Choroid plexus epithelial cell (primary cell): ENCODE measurements at places on chromosomes 3 and 15.

DNA sequence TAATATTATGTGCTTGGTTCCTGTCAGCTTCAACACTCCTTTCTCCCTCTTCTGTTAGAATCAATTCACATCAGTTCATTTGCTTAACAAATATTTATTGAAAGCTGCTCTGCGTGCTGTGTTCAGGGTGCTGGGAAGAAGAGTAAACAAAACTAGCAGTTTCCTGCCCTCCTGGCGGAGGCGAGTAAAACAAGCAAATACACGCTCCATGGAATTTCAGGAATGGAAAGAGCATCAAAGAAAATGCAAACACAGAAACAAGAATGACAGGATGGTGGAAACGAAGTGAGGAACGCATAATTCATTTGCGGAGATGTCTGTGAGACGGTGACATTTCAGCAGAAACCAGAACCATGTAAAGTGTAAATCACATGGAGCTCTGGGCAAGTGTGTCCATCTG lies 49.4 kb upstream of the SPTSSB start:
- peak; percentile 52 for DNase-seq

DNA sequence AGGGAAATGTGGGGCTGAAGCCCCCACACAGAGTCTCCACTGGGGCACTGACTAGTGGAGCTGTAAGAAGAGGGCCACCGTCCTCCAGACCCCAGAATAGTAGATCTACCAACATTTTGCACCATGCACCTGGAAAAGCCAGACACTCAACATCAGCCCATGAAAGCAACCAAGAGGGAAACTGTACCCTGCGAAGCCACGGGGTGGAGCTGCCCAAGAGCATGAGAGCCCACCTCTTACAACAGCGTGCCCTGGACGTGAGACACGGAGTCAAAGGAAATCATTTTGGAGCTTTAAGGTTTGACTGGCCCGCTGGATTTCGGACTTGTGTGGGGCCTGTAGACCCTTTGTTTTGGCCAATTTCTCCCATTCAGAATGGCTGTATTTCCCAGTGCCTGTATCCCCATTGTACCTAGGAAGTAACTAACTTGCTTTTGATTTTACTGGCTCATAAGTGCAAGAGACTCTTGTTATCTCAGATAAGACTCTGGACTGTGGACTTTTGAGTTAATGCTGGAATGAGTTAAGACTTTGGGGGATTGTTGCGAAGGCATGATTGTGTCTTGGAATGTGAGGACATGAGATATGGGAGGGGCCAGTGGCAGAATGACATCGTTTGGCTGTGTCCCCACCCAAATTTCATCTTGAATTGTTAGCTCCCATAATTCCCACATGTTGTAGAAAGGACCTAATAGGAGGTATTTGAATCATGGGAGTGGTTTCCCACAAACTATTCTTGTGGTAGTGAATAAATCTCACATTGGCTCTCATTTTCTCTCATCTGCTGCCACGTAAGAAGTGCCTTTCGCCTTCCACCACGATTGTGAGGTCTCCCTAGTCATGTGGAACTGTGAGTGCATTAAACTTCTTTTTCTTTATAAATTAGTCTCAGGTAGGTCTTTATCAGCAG lies 105.8 kb downstream of the CBLB start:
- DNase-seq, result no peak

DNA sequence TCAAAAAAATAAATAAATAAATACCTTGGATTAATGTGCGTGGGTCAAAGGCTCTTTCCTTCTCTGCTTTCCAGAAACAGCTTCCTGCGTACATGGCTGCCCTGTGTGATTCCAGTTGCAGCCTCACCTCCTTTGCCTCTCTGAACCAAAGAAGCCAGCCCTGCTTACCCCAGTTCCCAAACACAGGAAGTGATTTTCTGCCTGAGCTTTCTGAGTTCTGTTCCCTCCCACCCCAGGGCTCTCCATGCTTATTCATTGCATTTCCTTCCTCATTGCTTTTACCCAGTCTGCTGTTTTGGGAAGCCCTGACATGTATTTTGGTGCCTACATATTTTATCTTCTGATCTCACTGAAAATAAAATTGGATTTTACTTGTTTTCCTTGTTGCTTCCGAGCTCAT lies 15.4 kb downstream of the ZSCAN2 start:
- DNase-seq, result no peak

GRCh38 chr15:40354408-40355171 lies 3.4 kb upstream of the DISP2 start:
- DNase-seq, result peak; percentile 72

DNA sequence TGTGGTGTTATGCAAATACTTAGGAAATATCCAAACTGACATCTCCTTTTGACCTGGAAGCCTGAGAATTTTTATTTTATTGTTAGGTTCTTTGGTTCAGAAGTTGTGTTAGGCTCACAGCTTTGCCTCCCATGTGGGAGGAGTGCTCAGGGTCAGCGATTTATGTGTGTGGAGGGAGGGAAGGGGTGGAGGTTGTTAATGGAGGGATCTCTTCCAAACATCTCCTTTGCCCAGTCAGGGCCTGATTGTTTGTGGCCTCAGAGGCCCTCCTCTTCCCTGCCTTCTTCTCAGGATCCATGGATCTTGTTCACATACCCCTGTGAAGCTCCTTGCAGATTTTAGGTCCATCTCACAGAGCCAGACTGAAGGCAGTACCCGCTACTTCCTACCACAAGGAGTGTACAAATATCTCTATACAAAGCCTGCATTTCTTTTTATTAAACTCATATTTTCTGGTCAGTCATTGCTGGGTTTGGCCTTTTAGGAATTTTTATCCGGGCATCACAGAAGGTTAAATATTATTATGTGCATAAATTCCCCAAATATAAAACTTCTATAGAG lies 40.3 kb downstream of the BBX start:
- DNase-seq, result no peak

- peak; percentile 31 for DNase-seq
Observed at GRCh38 chr15:62887113-62887570, 155.4 kb upstream of the TPM1 start.

GRCh38 chr3:41900265-41900664 lies 61.6 kb downstream of the ULK4 start:
- peak; percentile 56 for DNase-seq

GRCh38 chr3:183779896-183780465 lies 45.4 kb downstream of the MAP6D1 start:
- DNase-seq, result peak; percentile 60

GRCh38 chr15:43518197-43518761 lies 871 bp downstream of the MAP1A start:
- peak; percentile 43 for DNase-seq

DNA sequence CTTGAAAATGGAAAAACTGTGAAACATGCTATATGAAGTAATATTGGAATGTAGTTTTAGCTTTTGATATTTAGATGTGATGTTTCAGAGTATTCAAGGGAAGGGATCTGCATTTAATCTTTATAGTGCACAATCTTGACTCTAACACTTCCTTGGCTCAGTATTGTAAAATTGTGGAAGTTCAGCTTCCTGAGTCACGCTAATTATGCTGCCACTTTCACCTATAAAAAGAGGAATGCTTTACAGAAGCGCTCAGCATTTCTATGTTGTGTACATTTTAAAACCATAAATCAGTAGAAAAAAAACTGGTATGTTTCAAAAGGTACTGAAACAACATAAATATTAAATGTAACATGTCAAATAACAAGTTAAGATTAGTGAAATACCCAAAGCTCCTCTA lies 32.6 kb downstream of the SERPINI2 start:
- no peak for DNase-seq

GRCh38 chr3:189202106-189202505 lies 30.3 kb downstream of the TPRG1 start:
- DNase-seq, result no peak

GRCh38 chr3:33941804-33942203 lies 143.4 kb downstream of the PDCD6IP start:
- no peak for DNase-seq

- DNase-seq, result no peak
Observed at GRCh38 chr3:127228866-127229265, 35.9 kb downstream of the PRR23E start.

DNA sequence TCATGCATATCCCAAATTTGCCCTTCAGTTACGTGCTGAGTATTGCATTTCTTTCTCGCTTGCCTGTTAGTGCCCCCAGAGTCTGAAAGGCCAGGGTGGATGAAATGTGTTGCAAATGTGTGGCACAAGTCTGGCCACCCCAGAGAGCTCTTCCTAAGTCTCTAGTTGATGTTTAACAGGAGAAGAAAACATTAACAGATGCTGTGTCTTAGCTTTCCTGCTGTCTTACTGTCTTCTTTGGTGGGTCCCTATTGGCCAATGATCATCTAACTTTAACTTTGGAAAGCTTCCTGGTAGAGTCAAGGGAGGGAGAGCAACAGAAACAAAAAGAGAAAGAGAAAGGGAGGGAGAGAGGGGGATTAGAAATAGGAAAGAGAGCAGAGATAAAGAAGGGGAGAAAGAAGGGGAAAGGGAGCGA lies 76.7 kb upstream of the P3H2 start:
- no peak for DNase-seq

DNA sequence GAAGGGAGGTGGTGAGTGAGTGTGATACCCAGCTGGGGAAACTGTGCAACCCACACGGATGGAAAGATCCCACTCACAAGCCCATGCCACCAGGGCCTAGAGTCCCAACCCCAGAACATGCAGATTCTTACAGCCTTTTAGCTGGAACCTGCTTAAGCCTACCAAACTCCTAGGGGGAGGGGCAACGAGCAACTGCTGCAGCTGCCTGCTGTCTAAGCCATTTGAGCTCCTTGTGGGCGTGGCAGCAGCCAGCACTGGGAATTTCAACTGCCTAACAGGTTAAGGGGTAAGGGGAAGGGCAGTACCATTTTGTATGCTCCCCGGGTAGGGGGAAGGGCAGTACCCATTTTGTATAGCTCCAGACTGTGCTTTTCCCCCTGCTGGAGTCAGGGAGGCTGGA lies 673.2 kb upstream of the BCHE start:
- no peak for DNase-seq

- no peak for DNase-seq
Observed at GRCh38 chr3:33032938-33033337, 64.0 kb downstream of the GLB1 start.

- peak; percentile 27 for DNase-seq
Observed at GRCh38 chr3:101091489-101091888, 98.3 kb upstream of the ABI3BP start.

GRCh38 chr3:149010966-149011365 lies 19.6 kb downstream of the GYG1 start:
- DNase-seq, result no peak

GRCh38 chr15:38463893-38464292 lies 10.0 kb downstream of the FAM98B start:
- no peak for DNase-seq

- peak; percentile 75 for DNase-seq
Observed at GRCh38 chr3:159616234-159616825, 372.3 kb upstream of the IL12A start.

GRCh38 chr3:64355401-64355807 lies 130.1 kb upstream of the PRICKLE2 start:
- peak; percentile 76 for DNase-seq

DNA sequence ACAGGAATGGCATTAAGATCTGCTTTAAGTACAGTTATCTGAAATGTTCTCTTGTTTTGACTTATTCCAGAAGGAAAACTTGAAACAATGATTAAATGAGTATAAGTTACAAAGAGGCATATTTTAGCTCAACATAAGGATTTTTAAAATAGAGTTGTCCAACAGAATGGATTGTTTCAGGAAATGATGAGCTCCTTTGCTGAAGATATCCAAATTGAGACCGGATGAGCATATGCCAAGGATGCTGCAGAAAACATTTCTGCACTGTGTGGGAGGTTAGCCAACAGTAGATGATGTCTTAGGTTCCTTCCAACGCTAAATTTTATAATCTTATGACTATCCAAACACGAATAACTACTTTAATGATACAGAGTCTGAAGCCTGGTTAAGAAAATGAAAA lies 226.5 kb upstream of the NANOGP8 start:
- DNase-seq, result no peak

DNA sequence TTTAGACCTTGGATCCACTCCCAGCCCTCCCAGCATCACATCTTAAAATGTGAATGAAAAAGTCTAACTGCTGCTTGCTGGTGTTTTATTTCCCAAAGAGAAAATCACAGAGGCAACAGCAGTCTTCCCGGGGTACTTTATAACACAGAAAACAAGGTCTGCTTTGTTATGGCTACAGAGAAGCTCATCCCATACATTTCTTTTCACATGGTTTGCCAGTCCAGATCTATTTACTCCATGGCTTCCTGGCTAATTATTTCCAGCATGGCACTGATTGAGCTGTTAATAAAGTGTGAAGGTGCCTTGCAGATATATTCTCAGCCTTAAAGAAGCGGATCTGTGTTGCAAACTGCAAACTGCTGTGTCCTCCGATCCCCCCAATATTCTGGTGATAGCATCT lies 466.1 kb upstream of the CFAP20DC start:
- DNase-seq, result no peak

- DNase-seq, result no peak
Observed at GRCh38 chr3:192259661-192260060, 467.7 kb downstream of the FGF12 start.

DNA sequence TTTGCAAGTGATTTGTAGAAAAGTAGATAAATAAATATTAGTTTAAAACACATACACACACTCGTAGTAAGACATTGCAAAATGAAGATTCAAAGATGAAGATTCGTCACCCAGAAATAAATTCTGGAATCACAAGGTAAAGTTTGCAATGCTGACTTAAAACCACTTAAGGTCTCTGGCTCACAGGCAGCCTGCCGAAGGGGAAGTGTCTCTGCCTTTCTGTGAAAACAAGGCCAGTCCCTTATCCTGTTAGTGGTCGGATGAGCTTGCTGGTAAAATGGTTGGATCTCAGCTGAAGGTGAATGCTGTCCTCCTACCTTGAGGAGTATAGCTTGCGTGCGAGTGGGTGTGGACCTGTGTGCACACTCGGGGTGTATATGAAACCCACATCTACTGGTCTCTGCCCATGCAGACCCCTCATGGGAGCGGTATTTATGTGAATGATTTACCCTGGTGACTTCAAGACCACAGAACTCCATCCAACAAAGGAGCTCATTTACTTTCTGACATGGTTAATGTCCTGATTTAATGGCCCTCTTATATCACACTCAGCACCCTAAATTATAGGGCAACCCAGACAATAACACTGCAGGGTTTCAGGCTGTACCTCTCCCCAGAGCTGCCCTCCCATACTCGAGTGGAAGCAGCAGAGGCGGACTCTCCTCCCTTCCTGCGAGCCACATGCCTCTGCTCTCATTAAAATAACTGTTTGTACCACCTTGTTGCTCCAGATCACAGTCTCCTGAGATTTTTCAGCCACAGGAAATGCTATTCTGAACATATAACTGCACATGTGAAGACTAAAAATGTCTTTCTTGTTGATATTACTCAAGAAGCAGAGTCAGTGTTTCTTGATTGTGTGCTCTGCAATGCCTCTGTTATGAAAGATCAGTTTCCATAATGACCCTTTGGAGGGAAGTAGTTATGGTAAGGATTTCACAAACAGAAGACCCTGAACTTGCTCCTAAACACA lies 45.9 kb upstream of the ALDH1A3 start:
- DNase-seq, result peak; percentile 11
